Left forelimb (tissue), 1 donor: ENCODE measurements at places on chromosomes 2 and 18.

- DNase-seq: no peak
Measured at GRCh38 chr2:12921321-12921720, 204.6 kb downstream of the TRIB2 start.

- DNase-seq: no peak
Measured at GRCh38 chr2:168431301-168432024, 24.6 kb upstream of the CERS6 start.

DNA sequence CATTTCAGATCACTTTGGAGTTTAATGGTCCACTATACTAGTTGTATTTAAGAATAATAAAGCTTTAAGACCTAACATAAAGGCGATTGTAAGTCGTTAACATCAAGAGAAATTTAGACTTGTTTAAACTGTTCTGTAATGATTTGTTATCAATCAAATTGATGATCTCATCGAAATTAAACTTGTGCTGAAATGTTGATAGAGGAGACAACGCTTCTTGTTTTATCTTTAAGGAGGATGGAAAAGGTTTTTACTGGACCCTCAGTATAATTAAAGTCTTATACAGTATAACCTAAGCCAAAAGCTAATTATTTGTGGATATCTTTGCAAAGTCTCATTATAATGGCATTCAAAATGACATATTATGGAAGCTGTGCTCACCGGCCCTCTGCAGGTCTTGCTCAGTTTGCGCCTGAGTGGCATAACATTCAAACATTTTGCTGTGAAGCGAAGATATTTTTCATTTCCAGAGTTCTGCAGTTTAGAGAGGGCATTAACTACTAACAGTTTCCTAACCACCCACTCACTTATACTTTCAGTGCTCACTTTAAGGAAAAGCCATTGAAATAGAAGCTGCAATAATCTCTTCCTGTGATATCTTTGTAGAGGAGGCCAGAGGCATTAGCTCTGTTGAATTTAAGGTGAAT is 1.4 kb upstream of the SERTAD2 start:
- no peak for DNase-seq

- DNase-seq: no peak
Measured at GRCh38 chr2:8491296-8492027, 190.4 kb upstream of the ID2 start.

- no peak for DNase-seq
Measured at GRCh38 chr2:109396202-109397180, 217.3 kb downstream of the SEPTIN10 start.

DNA sequence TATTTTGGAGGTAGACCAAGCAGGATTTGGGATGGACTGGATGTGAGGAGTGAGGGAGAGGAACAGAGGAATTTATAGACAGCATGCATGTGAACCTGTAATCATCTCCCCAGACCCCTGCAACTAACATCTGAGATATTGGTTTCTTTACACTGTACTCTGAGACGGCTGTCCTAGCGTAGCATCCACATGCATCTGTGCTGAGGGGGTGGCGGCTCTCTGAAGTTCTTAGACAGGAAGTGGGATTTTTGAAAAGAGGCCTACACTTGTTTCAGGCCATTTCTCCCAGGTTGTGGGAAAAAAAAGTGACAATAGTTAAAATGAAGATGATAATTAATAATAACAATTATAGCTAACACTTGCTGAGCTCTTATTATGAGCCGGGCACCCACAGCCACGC is 150.2 kb upstream of the GATA6 start:
- no peak for DNase-seq
